ENCODE measurements at places on chromosomes 13 and 19.

GRCh38 chr13:105979131-105980011, 556.1 kb downstream of the EFNB2 start:
- no peak for DNase-seq

DNA sequence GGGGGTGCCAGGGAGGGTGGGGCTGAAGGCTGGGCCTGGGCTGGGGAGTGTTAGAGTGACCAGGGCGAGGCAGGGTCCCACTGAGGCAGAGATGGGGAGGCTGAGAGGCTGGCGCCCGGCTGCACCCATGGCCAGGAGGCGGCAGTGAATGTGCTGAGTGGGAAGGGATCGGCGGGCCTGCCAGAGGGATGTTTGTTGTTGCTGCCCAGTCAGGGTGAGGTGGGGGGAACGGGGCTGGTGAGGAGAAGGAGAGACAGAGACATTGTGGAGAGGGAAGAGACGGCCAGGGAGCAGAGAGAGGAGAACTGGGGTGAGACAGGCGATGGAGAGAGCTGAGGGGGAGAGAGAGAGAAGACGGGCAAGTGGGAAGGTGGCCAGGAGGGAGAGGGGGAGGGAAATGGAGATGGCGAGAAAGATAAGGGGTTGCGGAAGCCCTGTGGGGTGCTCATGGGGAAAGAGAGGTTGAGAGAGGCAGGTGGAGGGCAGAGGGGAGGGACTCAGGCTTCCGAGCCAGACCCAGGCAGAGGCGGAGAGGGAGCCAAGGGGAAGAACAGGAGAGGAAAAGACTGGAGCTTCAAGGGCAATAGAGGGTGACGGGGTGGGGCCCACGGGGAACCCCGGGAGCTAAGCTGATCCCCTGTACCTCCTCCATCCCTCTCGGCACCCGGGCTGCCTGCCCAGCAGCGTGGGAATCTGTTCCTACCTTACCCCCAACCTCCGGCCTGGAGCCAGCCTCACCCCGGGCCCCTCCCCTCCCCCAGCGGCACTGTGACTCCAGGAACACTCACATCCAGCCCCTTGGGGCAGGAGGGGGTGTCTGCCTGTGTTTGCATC, 690 bp upstream of the B3GNT8 start:
- peak; percentile 48 for DNase-seq

DNA sequence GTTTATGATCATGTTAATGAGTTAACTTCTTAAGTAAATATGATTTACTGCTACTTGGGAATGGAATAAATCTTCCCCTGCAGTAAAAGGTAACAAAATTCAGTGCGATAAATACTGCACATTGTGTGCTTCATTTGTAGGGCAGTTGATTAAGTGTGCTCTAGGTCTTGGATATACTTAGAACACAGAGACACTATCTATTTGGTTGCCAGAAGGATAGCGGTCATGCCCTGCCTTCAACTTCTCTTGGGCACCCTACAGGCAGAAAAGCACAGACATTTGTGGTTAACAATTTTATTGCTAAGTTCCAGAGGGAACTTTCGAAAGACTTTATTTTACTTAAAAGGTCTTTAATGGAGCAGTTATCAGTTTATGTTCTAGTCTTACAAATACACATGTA, 605.8 kb downstream of the PCDH9 start:
- DNase-seq: no peak

GRCh38 chr13:43126420-43126819, 103.0 kb downstream of the DNAJC15 start:
- no peak for DNase-seq

DNA sequence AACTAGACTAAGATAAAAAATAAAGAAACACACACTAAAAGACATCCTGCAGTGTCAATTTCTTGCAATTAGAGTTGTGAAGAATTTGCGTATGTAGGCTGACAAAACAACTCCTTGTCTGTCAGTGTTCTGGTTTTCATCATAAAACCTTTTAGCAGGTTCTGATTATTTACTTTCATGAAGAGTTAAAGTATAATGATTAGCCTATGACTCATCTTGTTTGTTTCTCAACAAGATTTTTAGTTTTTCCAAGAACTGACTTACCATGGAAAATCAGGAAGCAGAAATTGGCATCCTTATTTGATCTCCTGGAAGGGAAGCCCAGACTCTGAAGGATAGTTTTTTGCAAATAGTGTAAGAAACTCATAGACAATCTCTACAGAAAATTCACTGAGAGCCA, 848.7 kb upstream of the PCDH9 start:
- DNase-seq: no peak

- DNase-seq: no peak
Observed at GRCh38 chr19:17237747-17238706, 7.7 kb downstream of the NR2F6 start.

DNA sequence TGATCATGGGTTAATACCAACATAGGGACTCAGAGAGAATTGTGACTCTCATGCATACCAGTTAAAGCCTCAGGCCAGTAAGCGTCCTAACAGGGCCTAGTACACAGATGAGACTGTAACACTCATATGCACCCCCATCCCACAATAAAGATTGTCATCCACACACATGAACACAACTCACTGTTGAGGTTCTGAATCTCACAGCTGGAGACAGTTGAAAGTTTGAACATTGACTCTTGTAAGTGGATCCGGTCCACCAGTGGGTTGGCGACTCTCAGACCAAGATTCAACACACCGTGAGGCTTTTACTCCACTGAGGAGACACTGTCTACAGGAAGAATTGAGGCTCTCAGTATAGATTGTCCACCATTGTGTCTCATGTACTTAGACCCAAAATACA, 88.1 kb downstream of the ZNF429 start:
- no peak for DNase-seq

GRCh38 chr13:51425410-51426042, 27.3 kb downstream of the INTS6 start:
- DNase-seq: no peak

DNA sequence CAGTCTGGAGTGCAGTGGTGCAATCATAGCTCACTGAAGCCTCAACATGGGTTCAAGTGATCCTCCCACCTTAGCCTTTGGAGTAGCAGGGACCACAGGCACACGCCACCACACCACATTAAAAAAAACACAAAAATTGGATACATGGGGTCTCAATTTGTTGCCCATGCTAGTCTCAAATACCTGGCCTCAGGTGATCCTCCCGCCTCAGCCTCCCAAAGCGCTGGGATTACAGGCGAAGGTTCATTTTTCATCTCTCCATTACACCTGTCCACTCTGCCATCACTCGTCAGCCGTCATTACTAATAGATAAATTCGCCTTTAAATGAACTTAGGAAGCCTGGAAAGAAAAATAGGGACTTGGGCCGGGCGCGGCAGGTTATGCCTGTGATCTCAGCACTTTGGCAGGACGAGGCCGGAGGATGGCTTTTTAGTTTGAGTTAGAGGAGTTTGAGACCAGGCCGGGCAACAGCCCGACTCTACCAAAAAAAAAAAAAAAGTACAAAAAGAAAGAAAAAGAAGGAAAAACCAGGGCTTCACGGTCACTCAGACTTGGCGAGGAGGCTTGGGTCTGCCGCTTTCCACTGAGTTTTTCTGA, 685 bp upstream of the SUPT5H start:
- DNase-seq: no peak

DNA sequence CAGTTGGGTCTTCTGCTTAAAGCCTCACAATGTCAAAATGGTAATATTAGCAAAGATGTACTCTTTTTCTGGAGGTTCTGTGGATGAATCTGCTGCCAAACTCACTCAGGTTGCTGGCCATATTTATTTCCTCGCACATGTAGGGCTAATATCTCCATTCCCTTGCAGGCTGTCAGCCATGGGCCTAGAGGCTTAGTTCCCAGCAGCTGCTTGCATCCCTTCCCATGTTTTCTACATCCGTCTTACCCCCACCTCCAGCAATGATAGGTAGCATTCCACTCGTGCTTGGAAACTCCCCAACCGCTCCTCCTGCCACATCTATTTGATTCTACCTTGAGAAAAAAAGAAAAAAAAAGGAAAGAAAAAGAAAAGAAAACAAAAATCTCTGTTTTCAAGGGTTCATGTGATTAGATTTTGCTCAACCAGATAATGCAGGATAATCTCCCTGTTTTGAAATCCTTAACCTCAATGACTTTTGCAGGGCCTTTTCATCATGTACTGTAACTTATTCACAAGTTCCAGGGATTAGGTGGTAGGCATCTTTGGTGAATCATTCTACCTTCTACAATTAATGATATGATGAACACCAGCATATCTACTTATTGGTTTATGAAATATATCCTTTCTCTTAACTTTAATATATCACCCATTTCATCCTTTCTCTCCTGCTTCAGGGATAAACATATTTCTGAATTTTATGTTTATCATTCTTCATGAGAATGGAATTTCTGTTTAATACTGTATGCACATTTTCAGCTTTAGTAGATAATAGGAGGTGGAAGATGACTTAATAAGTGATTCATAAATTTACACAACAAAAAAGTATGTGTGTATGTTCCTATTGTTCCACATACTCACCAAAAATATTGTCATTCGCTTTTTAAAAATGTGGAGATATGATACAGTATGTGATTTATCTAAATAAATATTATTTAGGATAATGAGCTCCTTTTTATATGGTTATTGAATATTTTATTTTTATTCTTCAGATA, 931.9 kb downstream of the SLITRK5 start:
- no peak for DNase-seq

All from NCI-H1105 (cell line).